ENCODE measurements at places on chromosomes 7 and 10.

DNA sequence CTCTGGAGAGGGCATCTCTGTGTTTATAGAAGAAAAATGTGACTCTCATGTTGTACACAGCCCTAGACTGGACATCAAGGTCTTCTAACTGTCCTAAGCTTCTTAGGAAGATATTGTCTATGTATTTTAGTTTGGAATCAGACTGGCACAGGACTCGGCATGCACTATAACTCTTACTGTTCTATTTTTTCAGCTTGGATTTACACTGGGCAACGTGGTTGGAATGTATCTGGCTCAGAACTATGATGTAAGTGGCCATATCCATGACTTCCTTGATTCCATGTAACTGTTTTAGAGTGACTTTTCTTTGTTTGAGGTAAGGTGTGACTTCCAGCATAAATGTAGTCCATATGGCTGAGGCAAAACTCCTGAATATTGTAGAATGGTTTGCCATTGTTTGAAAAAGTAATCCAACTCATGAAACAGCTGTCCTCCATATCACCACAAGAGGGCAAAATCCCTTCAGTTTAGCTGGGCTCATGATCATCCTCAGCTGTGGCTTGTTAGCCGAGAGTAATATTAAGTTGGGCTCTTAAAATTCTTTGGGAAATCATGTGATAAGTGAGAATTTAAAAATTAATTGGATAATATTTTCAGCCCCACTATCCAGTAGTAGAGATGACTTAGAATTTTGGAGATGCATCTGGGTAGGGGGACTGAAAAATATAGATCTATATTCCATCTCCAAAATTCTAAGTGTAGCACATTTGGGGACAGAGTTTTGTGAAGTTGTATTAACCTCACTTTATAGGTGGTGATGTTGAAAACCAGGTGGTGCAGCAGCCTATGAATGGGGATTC, 10.4 kb downstream of the STMP1 start:
- no peak for DNase-seq

GRCh38 chr10:26357203-26357602, 80.9 kb upstream of the APBB1IP start:
- DNase-seq, result no peak

DNA sequence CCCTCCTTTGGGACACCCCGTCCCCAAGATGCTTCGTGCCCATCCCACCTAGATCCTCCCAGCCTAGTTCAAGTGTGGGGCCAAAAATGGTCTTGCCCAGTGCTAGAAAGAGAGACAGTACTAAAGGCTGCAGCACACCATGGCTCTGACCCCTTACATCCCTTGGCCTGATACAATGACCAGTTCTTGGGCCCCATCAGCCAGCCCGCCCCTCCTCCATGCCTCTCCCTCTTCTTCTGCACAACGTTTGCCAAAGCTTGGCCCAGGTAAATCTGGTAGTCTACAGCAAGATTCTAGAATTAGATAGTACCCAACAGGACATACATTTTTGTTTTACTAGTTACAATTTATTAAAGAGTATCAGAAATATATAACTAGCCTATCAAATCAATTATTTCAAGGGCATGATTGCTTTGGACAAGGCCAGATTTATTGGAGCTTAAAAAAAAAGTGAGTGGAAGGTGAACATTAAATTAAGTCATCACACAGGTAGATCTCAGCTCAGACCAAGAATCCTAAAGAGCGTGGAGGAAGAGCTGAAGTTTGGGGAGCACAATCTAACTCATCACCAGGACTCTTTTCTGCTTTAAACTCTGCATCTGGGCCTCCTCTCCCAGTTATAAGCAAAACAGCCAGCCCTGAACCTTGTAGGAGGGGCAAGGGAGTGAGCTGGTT, 69.8 kb downstream of the ZMIZ1 start:
- DNase-seq, result no peak

DNA sequence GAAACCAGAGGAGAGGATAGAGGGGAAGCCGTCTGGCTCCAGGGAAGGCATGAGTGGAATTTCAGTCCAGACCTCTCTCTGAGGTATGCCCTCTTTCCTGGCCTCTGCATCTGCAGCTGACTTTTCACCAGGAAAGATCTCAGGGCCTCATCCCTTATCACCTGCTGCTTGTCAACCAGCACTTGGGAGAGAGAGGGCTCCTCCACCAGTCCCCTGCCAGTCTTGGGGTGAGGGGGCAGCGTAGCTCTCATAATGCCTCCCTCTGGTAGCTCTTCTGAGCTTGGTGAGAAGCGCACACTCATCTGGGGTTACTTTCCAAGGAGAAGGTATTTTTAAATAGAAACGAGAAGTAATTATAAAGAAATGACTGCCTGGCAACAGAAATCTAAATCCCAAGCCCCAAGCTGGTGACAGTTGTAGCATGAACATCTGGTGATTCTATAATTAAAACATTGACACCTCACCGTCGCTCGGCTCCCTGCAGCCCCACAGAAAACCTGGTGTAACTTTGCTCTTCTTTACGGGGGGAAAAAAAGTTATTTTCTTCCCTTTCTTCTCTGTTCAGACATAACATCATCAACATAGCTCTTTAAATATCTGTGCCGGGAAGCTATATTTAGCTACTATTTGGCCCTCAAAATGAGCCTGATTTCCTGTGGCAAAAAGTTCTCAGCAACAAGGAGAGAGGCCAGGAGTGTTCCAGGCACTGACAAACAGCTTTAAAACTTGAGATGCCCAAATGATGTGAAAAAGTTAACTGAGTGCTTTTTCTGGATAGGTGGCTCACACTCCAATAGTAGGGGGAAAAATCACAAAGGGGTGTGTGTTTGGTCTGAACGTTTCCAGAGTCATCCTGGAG, 26.9 kb downstream of the HIP1 start:
- DNase-seq, result no peak

DNA sequence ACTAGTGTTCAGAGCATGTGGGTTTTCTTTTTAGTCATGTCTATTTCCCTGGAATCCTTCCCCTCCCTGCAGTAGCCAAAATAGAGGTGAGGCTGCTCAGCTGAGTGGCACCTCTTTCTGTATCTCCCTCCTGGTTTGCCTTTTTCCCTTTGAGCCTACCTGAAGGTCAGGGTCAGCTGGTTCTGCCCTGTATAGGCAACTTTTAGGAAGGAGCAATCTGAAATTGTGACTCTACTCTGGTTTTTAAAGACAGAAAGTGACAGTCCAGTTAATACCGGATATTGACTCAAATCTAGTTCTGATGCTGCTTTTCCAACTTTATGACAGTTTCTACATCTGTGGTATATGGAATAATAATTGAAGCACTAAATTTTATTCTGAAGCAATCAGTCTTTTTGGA, 26.0 kb downstream of the CCM2 start:
- DNase-seq, result no peak

GRCh38 chr10:119331061-119331460, 123.7 kb downstream of the GRK5 start:
- no peak for DNase-seq
